Activated CD8-positive, alpha-beta memory T cell treated with anti-CD3 and anti-CD28 coated beads for 48 hours (primary cell): ENCODE measurements at places on chromosomes 1 and 21.

GRCh38 chr1:11130406-11130805 lies 30.7 kb upstream of the EXOSC10 start:
- no peak for DNase-seq

GRCh38 chr1:74362691-74363090 lies 127.5 kb downstream of the TNNI3K start:
- DNase-seq, result no peak

- DNase-seq, result no peak
These were observed 23.7 kb downstream of the SNX27 start for GRCh38 chr1:151635479-151636072.

- DNase-seq, result no peak
These were observed at the start of gene PRSS38 for GRCh38 chr1:227815468-227816409. Gene PRSS38 (plus strand): TSS chr1:227815675. CDS start chr1:227815717, 42 bp downstream.

GRCh38 chr1:113021430-113022085 lies 51.4 kb upstream of the LRIG2 start:
- no peak for DNase-seq

- no peak for DNase-seq
These were observed 418.7 kb upstream of the VAMP3 start for GRCh38 chr1:7352364-7352763.

GRCh38 chr1:244256086-244256676 lies 195.5 kb downstream of the ADSS2 start:
- DNase-seq, result no peak

DNA sequence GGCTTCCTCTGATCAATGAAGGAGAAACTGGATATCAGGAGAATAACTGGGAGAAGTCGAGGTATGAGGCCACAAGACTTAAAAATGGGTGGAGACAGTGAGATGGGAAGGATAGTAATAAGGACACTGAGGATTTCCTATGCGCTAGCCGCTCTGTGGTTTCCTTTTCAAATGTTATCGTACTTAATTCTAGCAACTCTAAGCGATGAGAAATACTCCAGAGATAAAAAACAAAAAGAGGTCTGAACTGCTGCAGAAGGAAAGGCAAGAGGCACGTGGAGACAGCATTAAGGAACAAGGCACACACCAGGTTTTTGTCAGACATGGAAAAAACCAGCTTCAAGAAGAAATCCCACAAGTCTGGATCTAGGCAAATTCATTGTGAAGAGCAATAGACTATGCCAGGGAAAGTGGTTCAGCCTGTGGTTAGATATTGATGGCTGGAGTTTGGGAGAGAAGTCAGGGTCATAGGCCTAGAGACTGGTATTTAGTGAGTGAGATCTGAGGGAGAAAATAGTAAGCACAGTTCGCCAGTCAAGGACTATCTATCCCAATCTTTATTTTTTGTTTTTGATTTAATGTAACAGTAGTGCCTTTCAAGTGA lies 5.3 kb downstream of the CLCA2 start:
- no peak for DNase-seq

GRCh38 chr1:74522148-74522547 lies 9.7 kb upstream of the LRRC53 start:
- DNase-seq, result no peak

DNA sequence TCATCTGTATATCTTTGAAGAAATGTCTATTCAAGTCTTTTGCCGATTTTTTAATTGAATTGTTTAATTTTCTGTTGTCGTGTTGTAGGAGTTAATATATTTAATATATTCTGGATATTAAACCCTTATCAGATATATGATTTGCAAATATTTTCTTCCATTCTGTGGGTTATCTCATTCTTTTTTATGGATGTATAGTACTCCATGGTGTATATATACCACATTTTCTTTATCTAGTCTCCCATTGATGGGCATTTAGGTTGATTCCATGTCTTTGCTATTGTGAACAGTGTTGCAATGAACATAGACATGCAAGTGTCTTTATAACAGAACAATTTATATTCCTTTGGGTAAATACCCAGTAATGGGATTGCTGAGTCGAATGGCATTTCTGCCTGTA lies 100.3 kb upstream of the DMRTA2 start:
- no peak for DNase-seq

- no peak for DNase-seq
These were observed 189.7 kb downstream of the SEC16B start for GRCh38 chr1:177780096-177780700.

- no peak for DNase-seq
These were observed 47.8 kb upstream of the ECE1 start for GRCh38 chr1:21337928-21338572.

GRCh38 chr1:161172776-161173376 lies 4.4 kb downstream of the B4GALT3 start:
- no peak for DNase-seq

DNA sequence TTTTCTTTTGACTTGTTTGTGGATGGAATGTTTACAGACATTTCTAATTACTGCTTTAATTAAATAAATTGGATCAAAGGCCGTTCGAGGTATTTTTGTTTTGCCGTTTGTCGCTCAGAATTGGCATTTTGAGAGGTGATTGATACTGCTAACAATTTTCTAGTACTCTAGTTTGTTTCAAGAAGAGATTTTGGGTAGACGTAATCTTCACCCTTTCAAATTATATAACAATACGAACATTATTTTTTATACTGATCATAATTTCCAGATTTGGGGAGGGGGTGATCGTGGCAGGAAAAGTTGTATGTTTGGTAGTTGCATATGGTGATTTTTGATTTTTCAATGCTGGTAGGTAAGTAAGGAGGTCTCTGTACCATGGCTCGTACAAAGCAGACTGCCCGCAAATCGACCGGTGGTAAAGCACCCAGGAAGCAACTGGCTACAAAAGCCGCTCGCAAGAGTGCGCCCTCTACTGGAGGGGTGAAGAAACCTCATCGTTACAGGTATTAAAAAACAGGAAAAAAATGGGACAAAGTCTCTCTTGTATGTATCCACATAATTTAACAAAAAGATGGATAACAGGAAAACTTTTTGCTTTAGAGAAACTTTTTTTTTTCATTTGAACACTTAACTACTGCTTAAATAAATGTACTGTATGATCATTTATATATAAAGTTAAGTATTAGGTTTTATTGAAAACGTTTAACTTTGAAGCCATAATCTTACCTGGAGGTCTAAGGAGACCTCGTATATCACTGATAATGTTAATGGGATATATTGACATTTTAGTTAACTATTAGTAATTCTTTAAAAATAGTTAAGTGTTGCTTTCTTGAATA lies 1.7 kb downstream of the H3-3A start:
- DNase-seq, result no peak

DNA sequence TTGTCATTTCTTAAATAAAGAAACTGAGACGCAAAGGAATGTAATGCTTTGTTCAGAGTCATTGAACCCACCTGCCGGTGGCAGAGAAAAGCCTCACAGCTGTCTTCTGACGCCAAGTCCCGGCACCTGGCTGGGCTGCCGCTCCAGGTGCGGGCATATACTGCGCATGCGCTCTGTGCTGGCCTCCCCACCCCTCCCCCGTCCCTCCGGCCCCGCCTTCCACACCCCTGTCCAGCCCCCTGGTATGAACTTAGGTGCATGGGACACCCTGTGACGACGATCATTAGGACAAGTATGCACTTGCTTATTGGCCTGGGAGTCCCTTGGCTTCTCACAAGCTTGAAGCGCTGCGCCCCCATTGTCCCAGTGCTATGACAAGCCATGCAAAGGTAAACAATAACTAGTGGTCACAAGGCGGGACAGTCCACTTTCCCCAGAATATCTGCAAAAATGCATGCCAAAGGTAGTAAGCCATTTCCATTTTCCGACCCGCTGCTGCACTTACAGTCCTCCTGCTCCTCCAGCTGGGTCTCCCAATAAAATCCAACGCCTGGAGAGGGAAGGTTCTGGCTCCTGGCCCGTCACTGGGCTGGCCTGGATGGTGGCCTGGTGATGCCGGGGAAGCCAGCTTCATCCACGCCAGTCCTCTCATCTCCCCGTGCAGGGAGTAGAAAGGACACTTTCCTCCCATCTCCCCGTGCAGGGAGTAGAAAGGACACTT lies 100.4 kb downstream of the PSMG1 start:
- no peak for DNase-seq

DNA sequence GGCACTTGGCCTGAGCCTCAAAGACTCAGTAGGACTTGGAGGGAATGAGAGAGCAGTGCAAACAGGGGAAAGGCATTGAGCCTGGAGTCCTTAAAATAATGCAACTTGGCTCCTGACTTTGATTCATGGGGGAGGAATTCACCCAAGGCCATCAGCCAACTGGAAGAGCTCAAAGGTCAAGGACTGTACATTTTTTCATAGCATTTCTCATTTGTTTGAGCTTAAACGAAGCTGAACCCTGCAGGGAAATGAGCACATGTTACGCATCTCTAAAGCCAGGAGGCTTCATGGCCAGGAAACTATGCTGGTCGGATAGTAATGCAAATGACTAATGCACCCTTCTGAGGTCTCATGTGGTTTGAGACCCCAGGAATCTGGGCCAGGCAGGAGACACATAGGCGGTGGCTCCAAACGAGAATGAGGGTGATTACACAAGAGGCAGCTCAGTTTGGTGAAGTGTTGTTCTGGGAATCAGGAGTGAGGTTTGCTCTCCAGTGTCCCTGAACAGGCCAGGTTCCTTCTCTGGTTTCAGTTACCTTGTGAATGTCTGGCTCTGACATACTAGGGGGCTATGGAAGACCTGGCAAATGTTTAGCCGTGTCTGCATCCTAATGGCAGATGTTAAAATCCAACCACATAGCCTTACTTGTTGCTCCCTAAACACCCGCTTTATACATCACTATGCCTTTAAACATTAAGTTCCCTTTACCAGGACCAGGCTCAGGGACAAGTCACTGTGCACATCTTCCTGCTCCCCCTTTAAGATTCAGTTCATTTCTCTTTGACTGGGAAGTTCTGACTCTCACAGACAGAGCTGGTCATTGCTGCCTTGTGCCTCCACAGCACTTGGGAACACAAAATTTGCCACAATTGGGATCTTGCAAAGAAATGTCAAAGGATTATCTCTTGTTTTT lies 503.9 kb upstream of the USP24 start:
- DNase-seq, result no peak

- DNase-seq, result no peak
These were observed 600.5 kb downstream of the USP25 start for GRCh38 chr21:16330082-16330907.

- DNase-seq, result no peak
These were observed 99.9 kb upstream of the TIAM1 start for GRCh38 chr21:31443736-31444521.

DNA sequence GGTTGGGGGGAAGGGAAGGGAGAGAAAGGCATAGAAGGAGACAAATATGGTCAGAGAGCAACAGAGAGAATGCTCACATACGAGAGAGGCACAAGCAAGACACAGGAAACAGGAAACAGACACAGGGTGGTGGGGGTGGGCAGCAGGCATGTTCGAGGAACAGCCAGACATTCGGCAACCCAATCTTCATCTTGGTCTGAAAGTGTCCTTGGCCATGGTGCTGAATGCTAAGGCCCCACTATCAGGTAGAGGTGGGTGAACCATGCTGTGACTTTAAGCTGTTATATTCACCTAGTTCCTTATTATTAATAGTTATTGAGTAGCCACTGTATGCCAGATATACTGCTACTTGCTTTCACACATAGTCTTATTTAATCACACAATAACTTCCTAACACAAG lies 109.2 kb downstream of the DDX20 start:
- DNase-seq, result no peak

GRCh38 chr1:81681114-81681513 lies 119.6 kb upstream of the ADGRL2 start:
- no peak for DNase-seq

- peak; percentile 41 for DNase-seq
These were observed 19.5 kb downstream of the TEX35 start for GRCh38 chr1:178532392-178532791.

GRCh38 chr1:159839116-159839849 lies 12.6 kb downstream of the SLAMF8 start:
- no peak for DNase-seq

- no peak for DNase-seq
These were observed 89.9 kb upstream of the SLC2A1 start for GRCh38 chr1:43048601-43049011.

DNA sequence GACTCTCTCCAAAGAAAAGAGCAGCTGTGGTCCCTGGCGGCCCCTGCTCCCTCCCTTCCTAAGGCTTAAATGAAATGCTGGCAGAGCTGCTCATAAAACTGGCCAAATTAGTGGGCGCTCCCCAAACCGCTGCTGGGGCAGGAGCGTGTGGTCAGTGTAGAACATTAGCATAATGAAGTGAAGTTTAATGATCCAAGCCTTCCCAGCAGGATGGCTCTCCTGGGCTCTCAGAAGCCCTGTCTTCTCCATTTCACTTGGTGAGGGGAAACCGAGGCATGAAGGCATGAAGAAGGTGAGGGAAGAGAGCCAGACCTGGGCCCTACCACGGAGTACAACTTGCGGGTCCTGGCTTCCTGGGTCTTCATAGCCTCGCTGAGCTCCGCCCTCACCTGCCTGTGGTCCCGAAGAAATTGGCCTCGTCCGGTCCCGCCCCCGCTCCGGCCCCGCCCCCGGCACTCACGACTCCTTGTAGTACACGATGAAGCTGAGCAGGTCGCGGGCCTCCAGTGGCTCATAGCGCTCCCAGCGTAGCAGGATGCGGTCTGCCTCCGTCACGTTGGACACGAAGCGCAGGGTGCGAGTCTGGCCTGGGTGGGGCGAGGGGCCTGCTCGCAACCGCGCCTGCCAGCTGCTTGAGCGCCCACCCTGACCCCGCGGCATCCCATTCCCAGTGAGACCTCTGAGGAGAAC lies 10.3 kb downstream of the INSRR start:
- peak; percentile 49 for DNase-seq

- no peak for DNase-seq
These were observed 44.1 kb downstream of the CAPZB start for GRCh38 chr1:19441048-19441780.

- DNase-seq, result no peak
These were observed 6.0 kb downstream of the EPHA2 start for GRCh38 chr1:16149702-16150488.

DNA sequence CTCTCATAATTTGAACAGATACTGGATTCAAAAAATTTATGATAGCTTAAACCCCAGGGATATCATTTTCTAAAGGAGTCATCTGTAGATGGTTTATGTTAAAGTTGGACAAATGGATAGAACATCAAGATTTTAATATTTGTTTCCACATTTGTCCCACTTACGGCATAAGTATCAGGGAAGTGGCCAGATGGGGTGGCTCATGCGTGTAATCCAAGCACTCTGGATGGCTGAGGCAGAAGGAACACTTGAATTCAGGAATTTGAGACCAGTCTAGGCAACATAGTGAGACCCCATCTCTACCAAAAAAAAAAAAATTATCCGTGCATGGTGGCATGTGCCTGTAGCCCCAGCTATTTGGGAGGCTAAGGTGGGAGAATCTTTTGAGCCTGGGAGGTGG lies 229.1 kb downstream of the GPR52 start:
- no peak for DNase-seq

- DNase-seq, result no peak
These were observed 72.5 kb downstream of the CDC42BPA start for GRCh38 chr1:227245613-227246320.

DNA sequence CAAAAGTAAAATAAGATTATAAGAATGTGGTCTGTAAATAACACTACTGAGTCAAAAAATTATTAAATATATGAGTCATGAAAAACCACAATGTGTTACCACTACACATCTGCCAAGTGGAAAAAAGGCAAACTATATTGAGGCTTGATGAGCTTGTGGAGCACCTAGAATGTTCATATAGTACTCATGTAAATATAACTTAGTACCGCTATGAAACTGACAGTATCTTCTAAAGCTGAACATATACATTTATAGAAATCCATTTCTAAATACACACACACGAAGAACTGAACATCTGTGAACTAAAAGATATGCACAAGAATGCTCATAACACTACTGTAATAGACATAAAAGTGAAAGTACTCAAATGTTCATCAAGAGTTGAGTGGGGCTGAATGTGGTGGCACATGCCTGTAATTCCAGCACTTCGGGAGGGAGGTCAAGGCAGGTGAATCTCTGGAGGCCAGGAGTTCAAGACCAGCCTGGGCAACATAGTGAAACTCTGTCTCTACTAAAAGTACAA lies 18.5 kb upstream of the GBP3 start:
- no peak for DNase-seq
